ENCODE measurements at places on chromosomes 3 and 15.
A peak's percentile ranks its signal among the peaks of the same experiment; 100 is the strongest.

DNA sequence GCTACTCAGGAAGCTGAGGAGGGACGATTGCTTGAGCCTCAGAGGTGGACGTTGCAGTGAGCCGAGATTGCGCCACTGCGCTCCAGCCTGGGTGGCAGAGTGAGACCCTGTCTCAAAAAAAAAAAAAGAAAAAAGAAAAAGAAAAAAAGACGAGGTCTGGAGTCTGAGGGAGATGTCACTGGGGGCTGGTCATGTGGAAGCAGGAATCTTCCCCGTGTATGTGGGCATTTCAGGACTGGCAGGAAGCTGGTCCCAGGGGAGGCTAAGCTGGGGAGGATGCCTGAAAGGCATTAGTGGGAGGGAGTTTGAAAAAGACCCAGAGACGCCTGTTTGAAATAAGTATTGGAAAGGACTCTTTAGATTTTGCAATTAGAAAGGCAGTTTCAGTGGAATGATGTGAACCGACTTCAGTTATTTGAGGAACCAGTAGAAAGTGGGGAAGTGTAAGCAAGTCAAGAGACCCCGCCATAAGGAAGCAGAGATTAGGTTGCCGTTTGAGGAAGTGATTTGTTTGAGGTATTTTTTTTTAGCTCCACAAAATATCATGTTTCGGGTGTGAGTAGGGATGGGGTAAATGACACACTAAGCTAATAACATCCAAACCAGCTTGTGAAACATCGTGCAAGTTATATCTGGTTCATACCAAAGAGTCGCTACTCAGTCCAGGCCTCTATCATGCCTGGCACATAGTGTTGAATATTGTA is 55.5 kb downstream of the ST6GAL1 start:
- no peak for DNase-seq

- no peak for DNase-seq
Observed at GRCh38 chr15:98653686-98654085, 5.3 kb downstream of the IGF1R start.

DNA sequence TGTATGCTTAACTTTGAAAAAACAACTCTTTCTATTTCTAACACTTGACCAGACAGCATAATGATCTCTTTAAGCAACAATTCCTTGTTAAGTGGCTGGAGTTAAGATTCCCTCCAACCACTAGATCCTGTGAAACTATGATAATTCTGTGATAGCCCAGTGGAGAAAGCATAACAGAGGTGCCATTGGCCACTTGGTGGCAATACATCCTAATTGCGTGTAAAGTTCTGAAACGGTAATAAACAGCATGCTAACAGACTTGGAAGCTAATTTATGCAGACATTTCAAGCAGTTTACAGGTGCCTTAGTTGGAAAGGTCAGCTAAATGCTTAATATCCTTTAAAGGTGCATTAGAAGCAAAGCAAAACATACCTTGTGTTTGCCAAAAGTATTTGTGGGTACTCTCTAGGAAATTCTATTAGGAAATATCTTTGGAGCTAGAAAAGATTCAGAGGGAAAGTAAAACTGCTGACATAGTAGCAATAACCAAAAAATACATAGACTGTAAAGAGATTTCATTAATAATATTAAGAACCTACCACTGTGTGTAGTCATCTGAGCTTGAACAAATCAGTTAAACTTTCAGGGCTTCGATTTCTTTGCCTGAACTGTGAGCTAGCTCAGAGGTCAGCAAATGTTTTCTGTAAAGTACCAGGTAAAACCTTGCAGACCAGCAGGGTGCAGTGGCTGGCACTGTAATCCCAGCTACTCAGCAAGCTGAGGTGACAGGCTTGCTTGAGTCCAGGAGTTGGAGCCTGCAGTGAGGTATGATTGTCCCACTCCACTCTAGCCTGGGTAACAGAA is 19.0 kb upstream of the CSTA start:
- no peak for DNase-seq

- peak; percentile 86 for DNase-seq
Observed at GRCh38 chr3:48507256-48508061, 3.5 kb upstream of the SHISA5 start.

- no peak for DNase-seq
Observed at GRCh38 chr15:37059086-37059485, 41.3 kb downstream of the MEIS2 start.

GRCh38 chr3:42442640-42443039 is 32.2 kb upstream of the LYZL4 start:
- no peak for DNase-seq

- DNase-seq = no peak
Observed at GRCh38 chr15:34976743-34977142, 7.2 kb upstream of the AQR start.

GRCh38 chr3:16365491-16366128 is 100.6 kb downstream of the OXNAD1 start:
- DNase-seq = no peak

GRCh38 chr15:96412045-96412905 is 81.8 kb downstream of the NR2F2 start:
- DNase-seq = no peak

DNA sequence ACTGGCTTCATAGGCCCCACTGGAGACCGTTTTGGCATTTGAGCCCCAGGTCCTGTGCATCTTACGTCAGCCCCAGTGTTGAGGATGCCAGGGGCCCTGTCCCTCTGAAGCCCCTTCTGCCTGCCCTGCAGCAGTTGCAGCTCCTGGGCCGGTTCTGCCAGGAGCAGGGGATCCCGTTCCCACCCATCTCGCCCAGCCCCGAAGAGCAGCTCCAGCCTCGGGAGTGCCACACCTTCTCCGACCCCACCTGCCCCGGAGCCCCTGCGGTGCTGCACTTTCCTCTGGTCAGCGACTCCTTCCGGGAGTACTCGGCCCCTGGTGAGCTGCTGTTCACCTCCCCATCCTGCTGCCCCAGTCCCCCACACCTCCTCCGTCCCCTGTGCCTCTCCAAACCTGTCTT is 8.6 kb downstream of the PLA2G4B start:
- DNase-seq = no peak

GRCh38 chr15:98800437-98801233 is 152.3 kb downstream of the IGF1R start:
- no peak for DNase-seq

DNA sequence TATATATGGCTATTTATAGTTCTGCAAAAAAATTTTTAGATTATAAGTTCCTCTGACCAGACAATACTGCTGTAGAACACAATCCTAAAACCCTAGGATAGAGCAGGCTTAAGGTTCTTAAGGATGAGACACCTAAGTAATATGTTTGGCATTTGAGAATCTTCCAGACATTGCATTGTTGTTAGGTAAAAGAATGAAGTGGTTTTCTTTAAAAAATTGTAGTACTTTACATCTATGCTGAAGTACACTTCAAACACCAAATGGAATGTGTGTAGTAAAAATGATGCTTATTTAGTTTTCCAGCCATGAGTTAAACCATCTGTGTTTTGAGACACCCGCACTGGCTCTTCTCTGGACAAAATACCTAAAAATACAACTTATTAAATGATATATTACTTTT is 857.7 kb downstream of the OTOL1 start:
- DNase-seq = no peak

DNA sequence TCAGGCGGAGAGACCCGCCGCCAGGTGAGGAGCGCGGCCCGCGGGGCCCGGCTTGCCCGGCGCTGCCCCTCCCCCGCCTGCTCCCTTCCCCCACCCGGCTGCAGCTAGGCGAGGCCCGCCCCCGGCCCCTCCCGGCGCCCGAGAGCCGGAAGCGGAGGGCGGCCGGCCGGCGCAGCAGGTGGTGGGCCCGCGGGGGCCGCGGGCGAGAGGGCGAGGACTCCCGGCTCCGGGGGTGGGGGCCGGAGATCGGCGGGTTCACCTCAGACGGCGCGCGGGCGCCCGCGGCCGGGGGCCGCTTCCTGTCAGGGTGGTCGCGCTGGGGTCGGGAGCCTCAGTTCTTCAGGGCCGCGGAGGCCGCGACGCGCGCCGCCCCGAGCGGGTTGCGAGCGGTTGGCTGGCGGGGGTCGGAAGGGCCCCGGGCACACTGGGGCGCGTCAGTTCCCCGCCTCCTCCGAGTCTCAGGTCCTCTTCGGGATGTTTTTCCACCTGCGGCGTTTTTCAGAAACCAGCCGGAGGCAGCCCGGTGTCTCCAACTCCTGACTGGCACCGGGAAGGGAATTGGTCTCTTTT is 395 bp downstream of the ZFAND6 start:
- DNase-seq = no peak

GRCh38 chr3:159859424-159859823 is 129.2 kb upstream of the IL12A start:
- DNase-seq = no peak

All from activated CD8-positive, alpha-beta memory T cell treated with anti-CD3 and anti-CD28 coated beads for 24 hours (primary cell).